Spleen (tissue), 13 donors: ENCODE measurements at places on chromosomes 12 and 14. TPM values are rescaled to one million over a fixed set of nuclear protein-coding genes. Genes with fewer than 3 reads are reported as not detected.

- H3K36me3 ChIP-seq, result no peaks in the 10 kb centered on the region
- no peaks in the 10 kb centered on the region for H3K27me3 ChIP-seq
- no peaks in the 10 kb centered on the region for H3K4me1 ChIP-seq
These were observed 8.6 kb downstream of the DDN start for GRCh38 chr12:48990552-48990951.

DNA sequence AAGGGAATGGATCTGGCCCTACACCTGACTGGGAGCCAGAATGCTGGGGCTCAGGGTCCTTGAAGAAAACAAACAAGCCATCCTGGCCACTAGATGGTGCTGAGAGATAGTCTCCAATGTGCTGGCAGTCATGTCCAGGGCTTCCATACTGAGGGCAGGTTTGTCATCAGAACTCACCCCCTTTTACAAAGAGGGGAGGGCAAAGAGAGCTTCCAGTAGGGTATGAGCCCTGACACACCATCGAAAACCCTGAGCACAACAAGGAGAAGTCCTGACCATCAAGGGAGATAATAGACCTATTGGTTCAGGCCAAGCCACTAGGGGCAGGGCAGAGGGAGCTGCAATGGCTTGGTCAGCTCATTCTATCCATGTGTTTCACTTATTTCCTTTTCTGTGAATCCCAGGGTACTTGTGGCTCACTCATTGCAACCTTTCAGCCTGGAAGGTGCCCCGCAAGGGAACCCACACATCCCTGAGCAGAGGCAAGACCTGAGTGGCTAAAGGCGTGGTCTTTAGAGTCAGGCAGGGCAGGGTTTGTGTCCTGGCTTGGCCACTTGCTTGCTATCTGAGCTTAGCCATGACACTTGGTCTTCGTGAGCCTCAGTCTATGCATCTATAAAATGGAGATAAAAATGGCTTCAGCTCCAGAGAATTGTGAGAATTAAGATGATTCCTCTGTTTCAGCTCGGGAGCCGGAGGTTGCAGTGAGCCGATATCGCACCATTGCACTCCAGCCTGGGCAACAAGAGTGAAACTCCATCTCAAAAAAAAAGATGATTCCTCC, 6.2 kb upstream of the PLEKHH1 start:
- no peaks in the 10 kb centered on the region for H3K4me1 ChIP-seq
- no peak overlapping the region for H3K27ac ChIP-seq
- peaks cover 32% of the 10 kb centered on the region for H3K27me3 ChIP-seq
- DNase-seq, result no peak
- no peaks in the 10 kb centered on the region for H3K36me3 ChIP-seq

DNA sequence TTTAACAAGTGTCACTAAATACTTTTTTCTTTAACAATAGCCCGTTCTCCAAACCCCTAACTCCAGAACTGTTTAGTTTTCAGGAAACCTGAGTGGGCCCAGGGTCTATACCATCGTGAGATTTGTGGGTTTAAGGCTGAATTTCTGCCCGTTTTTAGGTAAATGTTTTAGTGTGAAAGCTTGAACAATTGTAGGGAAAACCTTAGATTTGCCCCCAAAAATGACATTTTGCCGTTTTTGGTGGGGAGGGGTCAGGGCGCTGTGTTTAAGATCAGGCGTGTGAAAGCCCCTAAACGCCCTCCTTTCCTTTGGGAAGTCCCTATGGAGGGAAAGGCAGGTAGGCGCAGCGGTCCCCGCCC, 320 bp upstream of the PRPF39 start:
- no peak for DNase-seq
- H3K4me3 ChIP-seq, result peak overlapping the region; percentile 75
- no peaks in the 10 kb centered on the region for H3K36me3 ChIP-seq

DRAM1 gene
- 26.6 TPM for total RNA-seq

DNA sequence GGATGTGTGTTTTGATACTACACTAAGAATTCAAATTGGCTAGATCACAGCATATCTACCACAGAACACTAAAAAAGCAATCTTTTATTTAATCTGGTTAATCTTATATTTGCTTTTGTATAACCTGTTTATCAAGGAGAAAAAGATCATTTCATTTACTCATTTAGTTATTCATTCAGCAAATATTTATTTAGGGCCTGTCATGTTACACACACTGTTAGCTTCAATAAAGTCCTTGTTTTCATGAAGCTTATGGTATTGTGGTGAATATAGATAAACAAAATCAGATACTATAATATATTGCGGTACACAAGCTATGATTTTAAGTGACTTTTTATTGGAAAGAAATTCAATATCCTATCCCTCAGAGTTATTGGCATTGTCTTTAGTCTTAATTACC, 350.8 kb downstream of the LRFN5 start:
- no peak overlapping the region for H3K4me3 ChIP-seq
- no peaks in the 10 kb centered on the region for H3K27me3 ChIP-seq
- no peak overlapping the region for H3K27ac ChIP-seq
- H3K4me1 ChIP-seq, result no peaks in the 10 kb centered on the region
- no peak for DNase-seq

- no peaks in the 10 kb centered on the region for H3K36me3 ChIP-seq
- H3K4me3 ChIP-seq, result no peak overlapping the region
- H3K27ac ChIP-seq, result no peak overlapping the region
- no peaks in the 10 kb centered on the region for H3K4me1 ChIP-seq
- no peak for DNase-seq
- H3K27me3 ChIP-seq, result no peaks in the 10 kb centered on the region
These were observed 180.6 kb upstream of the NUDT4 start for GRCh38 chr12:93197067-93197593.

- no peaks in the 10 kb centered on the region for H3K27me3 ChIP-seq
- no peak for DNase-seq
- H3K27ac ChIP-seq, result no peak overlapping the region
- H3K4me3 ChIP-seq, result no peak overlapping the region
- H3K4me1 ChIP-seq, result peaks cover 26% of the 10 kb centered on the region
These were observed 61.7 kb downstream of the DGLUCY start for GRCh38 chr14:91175291-91176201.

DNA sequence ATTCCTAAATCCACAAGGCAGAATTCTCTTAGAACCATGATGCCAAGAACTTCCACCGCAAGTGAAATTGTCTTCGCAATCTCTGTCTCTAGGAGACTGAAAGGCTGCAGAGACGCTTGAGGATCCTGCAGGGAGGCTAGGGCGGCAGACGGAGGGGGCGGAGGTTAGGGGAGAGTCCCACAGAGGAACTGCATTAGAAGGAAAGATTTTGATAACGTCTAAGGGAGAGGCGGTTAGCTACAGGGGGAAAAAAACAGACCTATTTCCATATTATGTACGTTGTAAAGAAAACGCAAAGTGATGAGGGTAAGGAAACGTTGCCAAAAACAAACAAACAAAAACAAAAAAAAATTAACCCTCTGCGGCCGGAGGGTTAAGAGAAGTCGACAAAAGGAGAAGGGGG, 595 bp downstream of the KLHL28 start:
- DNase-seq, result peak; percentile 91
- H3K27me3 ChIP-seq, result no peaks in the 10 kb centered on the region
- no peaks in the 10 kb centered on the region for H3K36me3 ChIP-seq
- peak overlapping the region; percentile 94 for H3K27ac ChIP-seq
- H3K4me1 ChIP-seq, result peaks cover 71% of the 10 kb centered on the region
- peak overlapping the region; percentile 88 for H3K4me3 ChIP-seq

GRCh38 chr12:943051-943450, 6.4 kb downstream of the RAD52 start:
- H3K27ac ChIP-seq, result no peak overlapping the region
- peaks cover 21% of the 10 kb centered on the region for H3K4me1 ChIP-seq
- peaks cover 62% of the 10 kb centered on the region for H3K36me3 ChIP-seq
- H3K4me3 ChIP-seq, result no peak overlapping the region
- no peaks in the 10 kb centered on the region for H3K27me3 ChIP-seq

DNA sequence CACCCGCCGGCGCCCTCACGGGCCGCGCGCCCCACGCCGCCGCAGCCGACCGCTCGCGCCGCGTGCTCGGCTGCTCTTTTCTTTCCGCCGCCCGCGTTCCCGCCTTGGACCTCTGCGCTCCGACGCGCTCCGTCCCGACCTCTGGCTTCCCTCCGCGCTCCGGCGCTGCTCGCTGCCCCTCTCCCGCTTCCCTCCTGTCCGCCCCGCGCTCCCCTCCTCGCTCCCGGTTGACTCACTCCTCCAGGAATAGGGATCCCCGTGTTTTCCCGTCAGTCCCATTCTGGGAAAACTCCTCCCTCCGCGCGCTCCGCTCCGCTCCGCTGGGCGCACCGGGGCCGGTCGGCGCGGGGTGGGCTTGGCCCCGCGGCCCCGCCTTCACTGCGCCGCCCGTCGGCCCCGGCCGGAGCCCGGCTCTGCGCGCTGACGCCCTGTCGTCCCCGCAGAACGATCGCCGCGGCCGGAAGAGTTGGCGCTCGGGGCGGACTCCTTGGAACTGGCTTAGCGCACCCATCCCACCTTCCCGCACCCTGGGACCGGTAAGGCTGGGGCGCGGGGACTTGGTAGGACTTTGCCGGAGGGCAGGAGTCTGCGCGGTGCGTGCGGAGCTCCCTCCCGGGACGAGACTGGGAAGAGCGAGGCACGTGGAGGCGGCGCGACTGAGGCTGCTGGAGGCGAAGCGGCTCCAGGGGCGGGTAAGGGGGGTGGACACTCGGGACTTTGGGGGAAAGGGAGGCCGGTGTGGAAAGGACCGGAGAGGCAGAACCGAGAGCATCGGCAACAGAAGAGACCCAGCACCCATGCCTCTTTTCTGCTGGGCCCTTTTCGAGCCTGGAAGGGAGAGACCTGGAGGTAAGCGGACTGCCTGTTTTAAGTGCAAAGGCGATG, 550 bp downstream of the TEAD4 start:
- peak overlapping the region; percentile 55 for H3K4me3 ChIP-seq
- DNase-seq, result peak; percentile 77

GRCh38 chr12:64103825-64104740, 118.0 kb downstream of the KICS2 start:
- H3K36me3 ChIP-seq, result peaks cover 3% of the 10 kb centered on the region
- H3K4me3 ChIP-seq, result no peak overlapping the region
- no peak overlapping the region for H3K27ac ChIP-seq

DNA sequence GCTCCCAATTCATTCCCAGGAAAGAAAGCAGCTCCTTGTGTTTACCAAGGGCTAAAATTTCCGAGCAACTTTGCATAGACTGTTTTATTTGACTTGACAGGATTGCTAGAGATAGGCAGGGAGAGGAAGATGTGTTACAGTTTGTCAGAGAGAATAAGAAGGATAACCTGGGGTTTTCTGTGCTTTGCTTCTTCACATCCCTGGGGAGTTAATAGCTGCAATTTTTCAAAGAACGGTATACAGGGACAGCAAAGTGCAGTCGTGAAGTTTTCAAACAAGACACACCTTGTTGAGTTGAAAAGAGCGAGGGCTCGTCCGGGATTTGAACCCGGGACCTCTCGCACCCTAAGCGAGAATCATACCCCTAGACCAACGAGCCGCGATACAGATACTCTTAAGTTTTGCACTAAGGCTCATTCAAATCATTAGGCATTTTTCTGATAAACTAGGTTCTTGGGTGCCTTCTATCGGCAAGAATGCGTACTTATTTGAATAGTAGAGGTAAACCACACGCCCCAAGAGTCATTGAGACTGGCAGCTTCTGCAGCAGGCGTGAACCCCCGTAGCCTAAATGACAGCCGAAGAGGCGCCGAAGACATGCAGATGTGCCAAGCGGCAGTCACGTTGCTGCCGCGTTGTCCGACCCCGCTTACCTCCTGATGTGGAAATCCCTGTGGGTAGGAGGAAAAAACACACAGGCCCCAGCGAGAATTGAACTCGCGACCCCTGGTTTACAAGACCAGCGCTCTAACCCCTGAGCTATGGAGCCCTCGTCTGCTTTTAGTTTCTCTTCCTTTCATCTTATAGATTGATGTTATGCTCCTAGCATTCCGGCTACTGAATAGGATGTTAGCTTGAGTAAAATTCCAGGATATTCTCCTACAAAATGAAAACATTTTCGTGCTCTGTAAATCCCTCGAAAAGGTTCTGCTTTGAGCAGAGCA, 22.2 kb upstream of the RNASE12 start:
- H3K4me1 ChIP-seq, result peaks cover 56% of the 10 kb centered on the region
- no peaks in the 10 kb centered on the region for H3K27me3 ChIP-seq
- H3K27ac ChIP-seq, result peak overlapping the region; percentile 76

GRCh38 chr12:15706010-15706676, 83.0 kb downstream of the EPS8 start:
- H3K4me1 ChIP-seq, result no peaks in the 10 kb centered on the region
- H3K27me3 ChIP-seq, result no peaks in the 10 kb centered on the region
- H3K27ac ChIP-seq, result no peak overlapping the region
- no peak for DNase-seq
- no peaks in the 10 kb centered on the region for H3K36me3 ChIP-seq

DNA sequence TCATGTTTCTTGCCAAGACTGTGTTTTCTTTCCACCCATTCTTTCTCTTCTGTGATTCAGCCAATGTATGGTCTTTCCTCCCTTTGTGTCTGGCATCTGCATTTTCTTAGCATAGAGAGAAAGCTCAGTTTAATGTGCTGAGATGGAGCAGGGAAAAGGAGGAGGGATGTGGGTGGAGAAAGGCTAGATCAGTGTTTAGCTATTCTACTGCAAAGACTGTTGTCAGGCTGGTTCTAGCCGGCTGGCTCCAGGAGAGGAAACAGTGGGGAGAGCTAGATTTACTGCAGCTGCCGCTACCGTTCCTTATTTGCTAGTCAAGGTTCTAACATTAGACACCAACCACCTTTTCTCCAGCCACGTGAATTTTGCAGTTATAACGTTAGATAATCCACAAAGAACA, 5.2 kb upstream of the RIMKLB start:
- H3K36me3 ChIP-seq, result no peaks in the 10 kb centered on the region
- no peak overlapping the region for H3K4me3 ChIP-seq
- no peaks in the 10 kb centered on the region for H3K27me3 ChIP-seq
- peak overlapping the region; percentile 8 for H3K27ac ChIP-seq
- H3K4me1 ChIP-seq, result no peaks in the 10 kb centered on the region
- no peak for DNase-seq
